Neural progenitor cell (in vitro differentiated cells): ENCODE measurements at places on chromosomes 12 and 14. TPM values are rescaled to one million over a fixed set of nuclear protein-coding genes. Genes with fewer than 3 reads are reported as not detected.
A peak's percentile ranks its signal among the peaks of the same experiment; 100 is the strongest.

Gene PSMA6
- 241 and 344 TPM in 2 replicates for total RNA-seq

Gene GPR68
- total RNA-seq: 0.84 TPM in 1 of 2 replicates, not detected in the other

Gene ZC2HC1C
- 0.90 and 0.94 TPM in 2 replicates for total RNA-seq

- no peaks in the 10 kb centered on the region for H3K4me1 ChIP-seq
- no peak overlapping the region for H3K4me3 ChIP-seq
- peaks cover 20% of the 10 kb centered on the region for H3K27me3 ChIP-seq
- no peaks in the 10 kb centered on the region for H3K36me3 ChIP-seq
These were observed 8.5 kb upstream of the TTC8 start for GRCh38 chr14:88815980-88816379.

- H3K27ac ChIP-seq: no peak overlapping the region
- H3K36me3 ChIP-seq: no peaks in the 10 kb centered on the region
- no peak overlapping the region for H3K4me3 ChIP-seq
- no peaks in the 10 kb centered on the region for H3K4me1 ChIP-seq
- DNase-seq: no peak
These were observed 25.6 kb upstream of the NFYB start for GRCh38 chr12:104163631-104164030.

DNA sequence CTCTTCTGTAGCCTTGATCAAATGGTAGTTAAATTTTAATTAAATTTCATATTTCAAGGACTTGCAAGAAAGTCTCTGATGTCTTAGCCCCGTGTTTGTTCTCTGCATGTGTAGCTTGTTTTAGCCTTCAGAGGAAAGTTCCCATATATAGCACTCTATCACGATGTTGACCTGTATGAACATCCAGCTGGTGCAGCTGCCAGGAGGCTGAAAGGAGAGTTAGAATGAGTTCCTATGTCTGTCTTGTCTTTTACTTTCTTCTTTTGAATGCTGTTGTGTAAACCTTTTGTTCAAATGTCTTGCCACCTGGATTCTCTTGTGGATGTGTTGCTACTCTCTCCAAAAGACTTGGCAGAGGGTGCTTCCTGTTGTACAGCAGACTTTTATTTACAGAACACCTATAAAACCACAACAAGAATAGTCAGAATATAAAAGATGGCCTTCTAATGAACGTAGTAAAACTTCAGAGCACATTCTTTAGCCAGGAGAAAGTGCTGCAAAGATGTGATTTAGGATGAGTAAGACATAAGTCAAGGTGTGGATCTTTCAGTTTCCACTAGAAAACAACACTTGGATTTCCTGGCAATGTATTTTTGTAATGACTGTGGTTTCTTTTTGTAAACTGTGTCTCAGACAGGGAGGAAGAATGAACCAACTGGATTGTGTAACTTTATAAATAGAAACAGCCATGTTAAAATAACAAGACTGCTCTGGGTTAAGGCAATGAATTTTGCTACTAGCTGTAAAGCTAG is 17.2 kb downstream of the NAV3 start:
- no peak overlapping the region for H3K27ac ChIP-seq
- H3K27me3 ChIP-seq: no peaks in the 10 kb centered on the region
- peaks cover 13% of the 10 kb centered on the region for H3K4me1 ChIP-seq
- H3K4me3 ChIP-seq: no peak overlapping the region
- H3K36me3 ChIP-seq: no peaks in the 10 kb centered on the region

DNA sequence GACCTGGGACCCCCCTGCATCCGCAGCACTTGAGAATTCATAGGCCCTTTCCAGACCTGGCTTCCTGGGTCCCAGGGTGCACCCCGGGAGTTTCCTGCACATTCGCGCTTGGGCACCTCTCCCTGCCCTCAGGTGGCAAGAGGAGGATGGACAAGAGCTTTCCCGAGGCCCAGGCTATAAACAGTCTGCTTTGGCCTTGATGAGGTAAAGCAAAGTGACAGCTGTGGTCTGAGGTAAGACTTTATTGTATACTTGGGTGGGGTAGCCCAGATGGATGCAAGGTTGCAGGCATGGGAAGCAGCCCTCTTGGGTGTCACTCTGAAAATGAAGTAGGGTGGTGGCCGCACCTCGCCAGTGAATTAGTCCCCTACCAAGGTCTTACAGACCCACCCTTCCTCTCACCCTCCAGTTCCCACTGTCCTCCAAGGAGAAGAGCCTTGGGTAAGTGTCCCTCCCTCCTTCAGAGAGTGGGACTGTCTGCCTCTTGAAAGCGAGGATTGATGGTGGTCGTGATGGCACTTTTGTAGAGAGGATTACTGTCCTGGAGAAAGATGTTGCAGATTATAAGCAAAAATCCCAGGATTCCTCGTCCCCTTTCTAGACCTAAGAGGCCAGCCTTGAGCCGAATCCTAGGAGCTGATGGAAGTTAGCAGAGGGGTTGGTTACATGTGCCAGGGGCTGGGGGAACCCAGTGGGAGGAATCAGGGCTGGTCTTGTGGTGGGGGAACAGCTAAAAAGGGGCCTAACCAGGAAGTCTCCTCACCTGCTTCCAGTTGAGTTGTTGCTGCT is 10.6 kb upstream of the CSAD start:
- H3K27ac ChIP-seq: no peak overlapping the region
- no peaks in the 10 kb centered on the region for H3K36me3 ChIP-seq
- H3K27me3 ChIP-seq: peaks cover 30% of the 10 kb centered on the region
- no peaks in the 10 kb centered on the region for H3K4me1 ChIP-seq
- DNase-seq: no peak

- DNase-seq: no peak
- no peaks in the 10 kb centered on the region for H3K27me3 ChIP-seq
- H3K4me3 ChIP-seq: no peak overlapping the region
These were observed 50.8 kb downstream of the ARL6IP4 start for GRCh38 chr12:123031171-123031845.

DNA sequence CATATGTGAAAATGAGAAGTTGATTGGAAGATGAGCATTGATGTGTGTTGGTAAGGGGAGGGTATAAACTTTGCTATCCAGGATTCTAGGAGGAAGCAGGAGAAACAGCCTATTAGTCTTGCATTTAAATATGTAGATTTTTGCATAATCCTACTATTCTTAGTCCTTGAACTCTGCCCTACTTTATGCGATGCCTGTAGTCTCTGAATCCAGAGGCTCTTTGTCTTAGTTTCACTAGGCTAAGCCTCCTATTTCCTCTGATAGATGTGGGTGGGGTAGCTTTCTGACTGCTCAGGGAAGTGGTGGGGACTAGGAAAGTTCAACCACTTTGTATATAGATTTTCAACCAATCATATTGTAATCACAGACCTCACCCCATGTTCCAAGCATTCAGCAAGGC is 49.5 kb upstream of the KCNC2 start:
- H3K36me3 ChIP-seq: no peaks in the 10 kb centered on the region
- H3K4me1 ChIP-seq: peaks cover 5% of the 10 kb centered on the region
- H3K27ac ChIP-seq: no peak overlapping the region
- H3K27me3 ChIP-seq: no peaks in the 10 kb centered on the region

DNA sequence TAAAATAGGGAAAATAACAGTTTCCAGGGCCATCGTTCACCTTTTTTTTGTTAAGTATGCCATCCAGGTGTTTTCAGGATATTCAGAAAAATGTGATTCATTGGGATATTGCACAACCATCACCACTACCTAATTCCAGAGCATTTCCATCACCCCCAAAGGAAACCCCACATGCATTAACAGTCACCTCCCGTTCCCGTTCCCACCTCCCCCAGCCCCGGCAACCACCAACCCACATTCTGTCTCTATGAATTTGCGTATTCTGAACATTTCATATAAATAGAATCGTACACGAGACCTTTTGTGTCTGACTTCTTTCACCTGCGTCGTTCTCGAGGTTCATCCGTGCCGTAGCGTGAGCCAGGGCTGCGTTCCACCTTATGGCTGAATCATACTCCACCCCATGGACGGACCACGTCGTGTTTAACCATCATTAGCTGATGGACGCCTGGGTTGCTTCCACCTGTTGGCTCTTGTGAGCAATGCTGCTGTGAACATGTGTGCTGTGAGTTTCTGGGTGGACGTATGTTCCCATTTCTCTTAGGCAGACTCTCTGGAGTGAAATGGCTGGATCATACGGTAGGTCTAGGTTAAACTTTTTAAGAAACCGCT is 51.0 kb upstream of the NCOR2 start:
- no peaks in the 10 kb centered on the region for H3K27me3 ChIP-seq
- H3K4me1 ChIP-seq: peaks cover 4% of the 10 kb centered on the region
- DNase-seq: no peak
- no peak overlapping the region for H3K4me3 ChIP-seq
- no peak overlapping the region for H3K27ac ChIP-seq
- no peaks in the 10 kb centered on the region for H3K36me3 ChIP-seq

- peak overlapping the region; percentile 95 for H3K4me3 ChIP-seq
- peaks cover 32% of the 10 kb centered on the region for H3K27me3 ChIP-seq
- DNase-seq: no peak
- peaks cover 33% of the 10 kb centered on the region for H3K4me1 ChIP-seq
- no peak overlapping the region for H3K27ac ChIP-seq
These were observed 1.2 kb downstream of the RAB15 start for GRCh38 chr14:64970776-64971477.

- no peak overlapping the region for H3K4me3 ChIP-seq
- peak; percentile 45 for DNase-seq
- no peaks in the 10 kb centered on the region for H3K27me3 ChIP-seq
- no peak overlapping the region for H3K27ac ChIP-seq
These were observed 455.0 kb upstream of the TMEM132C start for GRCh38 chr12:127811988-127812387.
